ENCODE measurements at places on chromosomes 13 and 19.

- no peak for DNase-seq
Observed at GRCh38 chr19:34104557-34104956, 67.7 kb upstream of the LSM14A start.

DNA sequence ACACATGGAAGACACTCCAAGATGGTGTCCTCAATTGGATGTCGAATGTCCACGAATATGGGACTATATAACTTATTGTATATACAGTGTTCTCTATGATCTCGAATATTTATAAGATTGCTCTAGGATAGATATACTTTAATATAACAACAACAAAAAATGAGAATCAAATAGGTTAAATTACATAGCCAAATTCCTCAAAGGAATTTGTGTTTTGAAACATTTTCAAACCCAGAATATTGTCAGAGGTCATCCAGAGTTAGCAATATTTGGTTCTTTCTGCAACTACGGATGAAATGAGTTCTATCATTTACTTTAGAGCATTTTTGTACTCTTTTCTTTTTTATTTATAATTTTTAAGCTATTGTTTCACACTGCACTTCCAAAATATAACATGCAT lies 857.8 kb downstream of the GPC5 start:
- no peak for DNase-seq

GRCh38 chr19:47471733-47472457 lies at the start of gene SLC8A2:
SLC8A2 (minus strand) TSS chr19:47471893; CDS start chr19:47466403, 5,490 bp downstream.
- peak; percentile 73 for DNase-seq

DNA sequence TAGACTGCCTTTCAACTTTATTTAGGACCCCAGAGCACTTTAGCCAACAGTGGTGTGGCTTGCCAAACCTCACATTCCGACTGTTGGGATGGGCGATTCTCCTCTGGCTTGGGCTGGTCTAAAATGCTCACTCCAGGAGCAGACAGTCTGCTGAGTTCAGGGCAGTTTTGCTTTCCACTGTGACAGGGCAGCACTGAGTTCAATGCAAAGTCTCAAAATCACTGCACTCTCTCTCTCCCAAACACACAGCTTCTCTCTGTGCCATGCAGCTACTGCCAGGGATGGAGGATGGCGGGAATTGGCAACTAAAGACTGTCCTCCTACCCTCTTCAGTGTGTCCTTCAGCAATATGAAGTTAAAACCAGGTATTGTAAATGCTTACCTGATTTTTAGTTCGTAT lies 13.2 kb downstream of the NAPSA start:
- no peak for DNase-seq

GRCh38 chr19:33785795-33786194 lies 10.9 kb upstream of the KCTD15 start:
- no peak for DNase-seq

GRCh38 chr13:79883216-79883615 lies 402.3 kb downstream of the NDFIP2 start:
- no peak for DNase-seq

DNA sequence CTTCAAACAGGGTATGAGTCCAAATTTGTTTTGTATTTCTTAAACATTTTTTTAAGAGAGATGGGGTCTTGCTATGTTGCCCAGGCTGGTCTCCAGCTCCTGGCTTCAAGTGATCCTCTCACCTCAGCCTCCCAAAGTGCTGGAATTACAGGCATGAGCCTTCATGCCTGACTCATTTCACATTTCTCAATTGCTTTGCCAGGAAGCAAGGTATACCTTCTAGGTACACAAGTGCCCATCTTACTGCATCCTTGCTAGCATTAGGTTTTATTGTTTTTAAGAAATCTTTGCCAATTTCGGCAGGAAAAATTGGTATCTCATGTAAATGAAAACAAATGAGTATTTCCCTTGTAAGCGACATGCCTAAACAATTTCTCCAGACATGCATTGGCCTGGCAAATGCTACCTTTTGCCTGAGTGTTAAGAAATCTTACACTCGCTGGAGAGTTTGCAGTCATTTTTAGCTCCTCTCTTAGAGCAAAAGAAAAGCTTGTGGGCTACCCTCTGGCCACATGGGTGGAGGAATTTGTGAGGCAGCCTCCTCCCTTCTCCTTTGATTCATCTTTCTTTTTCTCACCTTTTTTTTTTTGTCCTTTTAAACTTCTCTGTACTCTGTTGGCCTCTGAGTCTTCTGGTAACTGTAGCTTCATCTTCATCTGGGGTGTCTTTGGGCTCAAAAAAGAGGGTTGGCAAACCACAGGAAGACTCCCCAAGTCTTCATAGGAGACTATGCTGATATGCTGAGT lies 33.0 kb downstream of the ACTL9 start:
- DNase-seq = no peak

- DNase-seq = no peak
Observed at GRCh38 chr13:94234738-94235137, 244.7 kb downstream of the DCT start.

DNA sequence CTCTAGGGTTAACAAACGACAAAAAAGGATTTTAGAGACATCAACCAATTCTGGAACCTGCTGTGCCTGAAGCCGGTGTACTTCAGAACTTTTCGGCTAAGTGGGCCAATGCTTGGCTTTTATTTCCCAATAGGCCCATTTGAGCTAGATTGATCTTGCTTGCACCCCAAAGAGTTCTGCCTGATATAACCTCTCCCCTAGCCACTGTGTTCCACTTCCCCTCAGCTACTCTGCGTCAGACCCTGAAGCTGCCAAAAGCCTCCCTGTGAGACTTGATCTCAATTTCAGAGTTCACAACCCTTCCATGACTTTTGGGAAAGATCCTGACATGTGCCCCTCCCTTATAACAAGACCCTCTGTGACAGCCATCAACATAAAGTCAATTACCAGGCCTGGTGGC lies 5.6 kb upstream of the SIGLEC14 start:
- no peak for DNase-seq

DNA sequence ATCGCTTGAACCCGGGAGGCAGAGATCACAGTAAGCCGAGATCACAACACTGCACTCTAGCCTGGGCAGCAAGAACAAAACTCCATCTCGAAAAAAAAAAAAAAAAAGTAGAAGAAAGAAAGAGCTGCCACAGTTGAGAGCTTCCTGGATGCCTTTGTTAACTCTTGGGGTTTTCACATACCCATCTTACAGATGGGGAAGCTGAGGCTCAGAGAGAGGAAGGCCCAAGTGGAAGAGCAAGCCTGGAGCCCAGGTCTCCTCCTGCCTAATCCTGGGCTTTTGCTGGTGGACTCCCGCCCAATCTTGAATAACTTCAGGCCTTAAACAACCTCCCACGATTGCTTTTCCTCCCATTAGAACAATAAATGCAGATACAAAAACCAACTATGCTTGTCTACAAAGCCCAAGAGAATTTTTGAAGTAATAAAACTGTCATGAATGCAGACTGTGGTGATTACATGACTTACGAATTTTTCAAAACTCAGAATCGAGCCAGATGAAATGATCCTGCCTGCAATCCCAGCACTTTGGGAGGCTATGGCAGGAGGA lies 41.7 kb downstream of the LTBP4 start:
- no peak for DNase-seq

GRCh38 chr13:40120781-40121180 lies 465.3 kb downstream of the COG6 start:
- no peak for DNase-seq

DNA sequence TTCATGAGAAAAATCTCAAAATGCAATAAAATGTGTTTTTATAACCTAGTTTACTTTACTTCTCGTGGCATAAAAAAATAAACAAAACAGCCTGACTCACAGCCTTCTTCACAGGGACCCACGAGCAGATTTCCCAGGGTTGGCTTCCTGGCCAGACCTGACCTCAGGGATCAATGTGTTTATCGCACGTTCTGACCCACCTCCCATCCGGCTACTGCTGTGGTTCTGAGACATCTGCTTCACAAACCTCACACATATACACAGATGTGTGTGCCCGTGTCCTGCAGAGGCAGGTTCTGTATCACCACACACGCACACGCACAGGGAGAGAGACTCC lies 118.3 kb downstream of the COL4A2 start:
- DNase-seq = no peak

DNA sequence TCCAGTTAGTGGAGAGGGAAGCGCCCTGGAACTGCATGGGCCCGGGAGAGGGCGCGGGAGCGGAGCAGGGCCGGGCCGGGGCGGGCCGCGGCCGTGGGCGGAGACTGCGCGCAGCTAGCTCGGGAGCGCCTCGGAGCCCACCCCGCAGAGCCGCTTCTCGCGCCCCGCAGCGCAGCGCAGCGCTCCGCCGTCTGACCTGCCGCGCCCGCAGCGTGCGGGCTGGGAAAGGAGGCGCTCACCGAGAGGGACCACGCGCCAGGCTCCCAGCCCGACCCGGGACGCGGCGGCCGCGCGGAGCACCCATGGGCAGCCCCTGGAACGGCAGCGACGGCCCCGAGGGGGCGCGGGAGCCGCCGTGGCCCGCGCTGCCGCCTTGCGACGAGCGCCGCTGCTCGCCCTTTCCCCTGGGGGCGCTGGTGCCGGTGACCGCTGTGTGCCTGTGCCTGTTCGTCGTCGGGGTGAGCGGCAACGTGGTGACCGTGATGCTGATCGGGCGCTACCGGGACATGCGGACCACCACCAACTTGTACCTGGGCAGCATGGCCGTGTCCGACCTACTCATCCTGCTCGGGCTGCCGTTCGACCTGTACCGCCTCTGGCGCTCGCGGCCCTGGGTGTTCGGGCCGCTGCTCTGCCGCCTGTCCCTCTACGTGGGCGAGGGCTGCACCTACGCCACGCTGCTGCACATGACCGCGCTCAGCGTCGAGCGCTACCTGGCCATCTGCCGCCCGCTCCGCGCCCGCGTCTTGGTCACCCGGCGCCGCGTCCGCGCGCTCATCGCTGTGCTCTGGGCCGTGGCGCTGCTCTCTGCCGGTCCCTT lies at the start of gene MLNR:
Gene MLNR, plus strand, starts transcription at position 303 of the 820 bp plus-strand sequence. Its CDS starts 0 bp downstream, at position 303.
- peak; percentile 59 for DNase-seq

DNA sequence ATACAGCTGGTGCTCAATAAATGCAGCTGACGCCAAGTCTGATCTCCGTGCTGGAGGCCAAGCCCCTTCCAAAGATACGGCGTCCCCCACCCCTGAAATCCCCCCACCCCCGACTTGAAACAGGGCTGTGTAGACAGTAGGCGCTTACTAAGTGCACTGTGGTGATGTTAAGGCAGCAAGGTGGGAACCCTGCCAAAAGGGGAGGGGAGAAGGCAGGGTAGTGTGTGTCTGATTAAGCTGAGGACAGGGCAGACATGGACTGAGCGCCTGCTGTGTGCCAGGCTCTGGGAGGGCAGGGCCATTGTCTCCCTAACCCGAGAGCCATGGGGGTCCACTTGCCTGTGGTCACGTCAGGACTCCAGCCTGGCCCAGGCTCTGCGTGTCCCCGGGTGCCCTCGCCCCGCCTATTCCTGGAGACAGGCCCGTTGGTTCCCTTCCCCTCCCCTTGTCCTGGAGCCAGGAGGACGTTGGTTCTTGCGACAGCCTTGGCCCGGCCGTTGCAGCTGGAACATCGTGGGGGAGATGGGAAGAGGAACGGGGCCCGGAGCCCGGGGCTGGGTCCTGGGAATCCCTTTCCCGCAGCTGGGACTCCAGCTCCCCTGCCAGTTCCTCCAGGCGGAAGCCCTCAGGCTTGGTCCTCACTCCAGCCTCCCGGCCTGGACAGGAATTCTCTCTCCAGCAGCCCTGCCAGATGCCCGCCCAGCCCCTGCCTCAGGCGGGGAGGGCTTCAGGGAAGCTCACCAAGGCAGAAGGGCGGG lies 1.7 kb upstream of the ELANE start:
- DNase-seq = peak; percentile 96

DNA sequence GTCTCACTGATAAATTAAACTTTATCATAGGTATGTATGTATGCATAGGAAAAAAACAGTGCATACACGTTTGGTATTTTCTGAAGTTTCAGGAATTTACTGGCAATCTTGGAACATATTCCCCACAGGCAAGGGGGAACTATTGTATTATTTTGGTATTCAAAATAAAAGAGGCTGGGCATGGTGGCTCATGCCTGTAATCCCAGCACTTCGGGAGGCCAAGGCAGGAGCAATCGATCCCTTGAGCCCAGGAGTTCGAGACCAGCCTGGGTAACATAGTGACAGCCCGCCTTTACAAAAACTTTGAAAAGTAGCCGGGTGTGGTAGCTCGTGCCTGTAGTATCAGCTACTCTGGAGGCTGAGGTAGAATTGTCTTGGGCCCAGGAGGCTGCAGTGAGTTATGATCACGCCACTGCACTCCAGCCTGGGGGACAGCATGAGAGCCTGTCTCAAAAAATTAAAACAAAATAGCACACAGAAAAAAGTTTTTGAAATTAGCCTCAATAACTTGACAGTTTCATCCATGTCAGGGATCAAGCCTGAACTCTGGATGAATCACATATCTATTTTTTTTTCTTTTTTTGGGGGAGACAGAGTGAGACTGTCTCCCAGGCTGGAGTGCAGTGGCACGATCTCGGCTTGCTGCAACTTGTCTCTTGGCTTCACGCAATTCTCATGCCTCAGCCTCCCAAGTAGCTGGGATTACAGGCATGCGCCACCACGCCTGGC lies 29.1 kb upstream of the HOMER3 start:
- DNase-seq = no peak

DNA sequence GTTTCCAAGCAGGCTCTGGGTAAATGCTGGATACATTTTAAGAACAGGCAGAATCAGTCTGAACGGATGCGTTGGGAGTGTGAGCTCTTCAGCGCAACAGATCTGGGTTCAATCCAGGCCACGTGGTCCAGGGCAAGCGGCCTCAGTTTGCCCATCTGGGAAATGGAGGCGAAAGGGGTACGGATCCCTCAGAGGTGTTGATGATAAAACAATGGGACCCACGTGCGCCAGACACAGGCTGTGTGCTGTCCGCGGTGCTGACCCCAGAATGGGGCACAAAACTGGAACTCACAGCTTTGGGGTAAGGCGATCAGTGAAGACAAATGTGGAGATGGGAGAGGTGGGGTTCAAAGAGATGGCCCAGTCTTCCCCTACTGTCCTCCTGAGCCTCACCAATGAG lies 13.1 kb upstream of the PDE4C start:
- DNase-seq = no peak

Measured in Right ventricle myocardium superior (tissue), 1 donor.